ENCODE measurements at places on chromosomes 1 and 21. TPM values are rescaled to one million over a fixed set of nuclear protein-coding genes. Genes with fewer than 3 reads are reported as not detected.

The HSF2BP gene
- total RNA-seq: 4.2 TPM

The CDCA8 gene
- 56.5 TPM for total RNA-seq

The OR2T29 gene
- not detected for total RNA-seq

The ASAP3 gene
- 17.9 TPM for total RNA-seq

DNA sequence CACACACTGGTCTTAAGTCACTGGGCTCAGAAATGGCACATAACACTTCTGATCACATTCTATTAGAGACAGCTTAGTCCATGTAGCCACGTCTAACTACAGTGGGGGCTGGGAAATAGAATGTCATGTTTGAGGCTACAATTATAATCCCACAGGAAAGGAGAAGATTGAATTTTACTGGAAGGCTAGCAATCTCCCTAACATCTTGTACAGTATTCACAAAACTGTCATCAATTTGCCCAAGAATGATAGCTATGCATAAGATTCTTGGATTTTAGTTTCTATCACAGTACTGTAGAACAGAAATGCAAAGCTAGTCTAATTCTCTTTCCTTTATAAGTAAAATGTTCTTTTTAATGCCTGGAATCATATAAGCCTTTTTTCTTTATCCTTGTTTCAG, 12.7 kb upstream of the ZMYM6 start:
- H3K4me3 ChIP-seq: no peak overlapping the region
- H3K27ac ChIP-seq: no peak overlapping the region
- H3K4me1 ChIP-seq: no peaks in the 10 kb centered on the region

DNA sequence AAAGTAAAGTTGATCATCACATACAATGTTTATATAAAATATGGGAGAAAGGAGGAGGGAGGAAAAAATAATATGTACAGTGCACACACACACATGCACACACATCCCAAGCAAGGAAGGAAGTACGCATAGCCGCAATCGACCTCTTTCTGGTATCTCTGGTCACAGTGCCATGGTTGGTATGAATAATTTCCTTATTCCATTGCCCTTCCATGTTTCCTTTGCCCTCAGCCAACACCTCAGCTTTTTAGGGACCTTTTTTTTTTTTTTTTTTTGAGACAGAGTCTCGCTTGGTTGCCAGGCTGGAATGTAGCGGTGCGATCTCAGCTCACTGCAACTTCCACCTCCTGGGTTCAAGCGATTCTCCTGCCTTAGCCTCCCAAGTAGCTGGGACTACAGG, 20.6 kb downstream of the CITED4 start:
- H3K27me3 ChIP-seq: no peaks in the 10 kb centered on the region
- no peaks in the 10 kb centered on the region for H3K36me3 ChIP-seq
- no peaks in the 10 kb centered on the region for H3K4me1 ChIP-seq
- H3K4me3 ChIP-seq: no peak overlapping the region

The AKT3 gene
- total RNA-seq: 11.0 TPM

DNA sequence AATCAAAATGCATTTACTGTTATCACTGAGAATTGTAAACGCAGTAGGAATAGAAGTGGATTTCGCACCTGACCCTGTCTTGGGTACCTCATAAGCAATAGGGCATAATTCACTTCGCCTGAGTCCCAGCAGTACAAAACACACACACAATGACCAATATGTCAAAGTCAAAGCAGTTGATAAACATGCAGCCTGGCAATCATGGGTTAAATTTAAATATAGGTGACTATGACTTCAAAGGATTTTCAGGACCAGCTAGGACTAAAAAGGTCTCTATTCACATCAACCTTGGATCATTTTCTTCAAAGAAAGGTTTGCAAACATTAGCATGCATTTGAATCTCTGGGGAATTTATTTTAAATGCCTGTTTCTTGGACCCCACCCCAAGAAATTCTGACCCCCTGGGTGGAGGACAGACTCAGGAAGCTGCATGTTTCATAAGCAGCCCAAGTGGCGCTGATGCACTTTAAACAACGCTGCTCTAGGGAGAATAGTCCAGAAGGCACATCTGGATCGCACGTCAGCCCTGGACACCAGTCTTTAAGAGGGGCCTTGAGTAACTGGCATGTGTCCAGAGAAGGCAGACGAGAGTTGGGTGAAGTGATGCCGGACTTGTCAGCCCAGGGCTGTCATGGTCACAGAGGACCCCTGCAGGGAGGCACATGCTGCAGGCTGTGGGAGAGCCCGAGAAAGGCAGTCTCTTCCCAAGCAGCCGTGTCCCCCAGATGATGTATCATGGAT, 55.7 kb upstream of the EFHD2 start:
- H3K4me1 ChIP-seq: peaks cover 24% of the 10 kb centered on the region
- no peak overlapping the region for H3K4me3 ChIP-seq
- DNase-seq: no peak
- no peaks in the 10 kb centered on the region for H3K27me3 ChIP-seq
- no peak overlapping the region for H3K27ac ChIP-seq
